ENCODE measurements at places on chromosomes 13 and 19.
A peak's percentile ranks its signal among the peaks of the same experiment; 100 is the strongest.

- DNase-seq: no peak
Observed at GRCh38 chr13:66751691-66752090, 478.4 kb downstream of the PCDH9 start.

- no peak for DNase-seq
Observed at GRCh38 chr13:48120241-48120640, 25.3 kb upstream of the MED4 start.

DNA sequence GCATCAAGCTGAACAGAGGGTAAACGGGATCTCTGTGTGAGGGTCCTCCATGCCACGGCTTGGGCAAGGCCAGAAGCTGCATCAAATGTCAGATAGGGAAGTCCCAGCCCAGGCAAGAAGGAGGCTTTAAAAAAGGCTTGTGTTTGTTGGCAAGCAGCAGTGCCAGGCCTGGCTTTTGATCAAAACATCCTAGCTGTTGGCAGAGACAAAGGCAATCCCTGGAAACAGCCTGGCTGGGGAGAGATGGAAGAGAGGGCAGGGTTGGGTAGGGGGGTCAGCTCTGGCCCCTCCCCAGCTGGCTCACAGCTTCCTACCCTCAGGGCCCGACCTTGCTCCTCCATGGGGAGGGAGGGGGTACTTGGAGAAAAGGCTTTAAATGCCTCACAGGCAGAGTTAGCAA is 61.8 kb upstream of the KCTD15 start:
- no peak for DNase-seq

GRCh38 chr19:42276284-42276683 is 7.2 kb downstream of the CIC start:
- DNase-seq: no peak

GRCh38 chr13:48595431-48596429 is 58.0 kb upstream of the CYSLTR2 start:
- DNase-seq: peak; percentile 57

- DNase-seq: no peak
Observed at GRCh38 chr13:73220966-73221720, 162.3 kb downstream of the KLF5 start.

DNA sequence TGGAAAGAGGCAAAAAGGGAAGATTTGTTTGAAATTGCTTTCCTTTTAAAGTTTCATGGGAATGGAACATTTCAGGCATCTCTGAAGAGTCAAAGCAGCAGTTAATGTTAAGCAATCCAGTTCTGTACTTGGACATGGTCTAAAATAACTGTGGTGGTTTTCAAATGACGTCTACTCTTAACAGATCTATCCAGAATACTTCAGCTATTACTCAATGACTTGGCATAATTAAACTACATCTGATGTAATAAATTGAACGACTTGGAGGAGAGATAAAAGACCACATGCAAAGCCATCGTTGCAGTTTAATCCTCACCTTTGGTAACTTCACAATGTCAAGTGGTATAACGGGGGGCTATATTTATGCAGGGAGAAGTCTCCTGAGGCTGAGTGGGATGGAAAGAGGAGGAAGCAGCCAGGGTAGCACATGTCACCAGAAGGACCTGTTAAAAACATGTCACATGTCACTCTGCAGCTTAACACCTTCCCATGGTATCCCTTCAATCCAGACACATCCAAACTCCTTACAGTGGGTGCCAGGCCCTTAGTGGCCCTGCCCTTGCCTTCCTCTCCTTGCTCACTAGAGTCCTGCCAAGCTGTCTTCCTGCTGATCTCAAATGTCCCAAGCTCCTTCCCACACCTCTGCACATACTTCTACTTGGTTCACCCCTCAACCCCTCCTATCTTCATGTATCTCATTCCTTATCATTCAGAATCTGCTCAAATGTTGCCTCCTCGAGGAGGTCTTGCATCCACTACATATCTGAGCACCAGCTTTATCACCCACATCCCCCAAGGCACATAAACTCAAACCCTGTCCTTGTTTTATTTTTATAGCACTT is 327.8 kb downstream of the SUCLA2 start:
- DNase-seq: no peak

All from stimulated activated CD4-positive, alpha-beta T cell treated with anti-CD3 and anti-CD28 coated beads, Interleukin-1b, Interleukin-23, amount 100 ng/mL, for 48 hours (primary cell).